ENCODE measurements at places on chromosomes 2 and 18.

GRCh38 chr2:2102866-2103653 is 228.0 kb downstream of the MYT1L start:
- DNase-seq = no peak

DNA sequence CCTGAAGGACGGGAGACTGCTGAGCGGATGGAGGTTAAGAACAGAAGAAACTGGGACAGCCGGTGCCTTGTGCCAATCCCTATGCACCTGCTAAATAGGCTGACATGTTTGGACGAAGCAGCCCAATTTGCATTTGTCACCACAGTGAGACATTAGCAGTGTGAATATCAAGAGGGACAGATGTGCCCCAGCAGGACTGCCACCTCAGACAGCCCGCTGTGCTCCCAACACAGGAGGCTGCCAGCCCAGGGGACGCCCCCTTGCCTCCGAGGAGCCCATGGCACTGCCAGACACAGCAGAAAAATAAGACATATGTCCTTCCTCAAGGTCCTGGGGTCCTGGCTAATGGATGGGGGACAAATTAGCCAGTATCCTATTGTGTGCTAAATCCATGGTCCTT is 306.7 kb upstream of the POU3F3 start:
- DNase-seq = no peak

- DNase-seq = no peak
These were observed 131.6 kb upstream of the IL1R2 start for GRCh38 chr2:101860157-101860556.

DNA sequence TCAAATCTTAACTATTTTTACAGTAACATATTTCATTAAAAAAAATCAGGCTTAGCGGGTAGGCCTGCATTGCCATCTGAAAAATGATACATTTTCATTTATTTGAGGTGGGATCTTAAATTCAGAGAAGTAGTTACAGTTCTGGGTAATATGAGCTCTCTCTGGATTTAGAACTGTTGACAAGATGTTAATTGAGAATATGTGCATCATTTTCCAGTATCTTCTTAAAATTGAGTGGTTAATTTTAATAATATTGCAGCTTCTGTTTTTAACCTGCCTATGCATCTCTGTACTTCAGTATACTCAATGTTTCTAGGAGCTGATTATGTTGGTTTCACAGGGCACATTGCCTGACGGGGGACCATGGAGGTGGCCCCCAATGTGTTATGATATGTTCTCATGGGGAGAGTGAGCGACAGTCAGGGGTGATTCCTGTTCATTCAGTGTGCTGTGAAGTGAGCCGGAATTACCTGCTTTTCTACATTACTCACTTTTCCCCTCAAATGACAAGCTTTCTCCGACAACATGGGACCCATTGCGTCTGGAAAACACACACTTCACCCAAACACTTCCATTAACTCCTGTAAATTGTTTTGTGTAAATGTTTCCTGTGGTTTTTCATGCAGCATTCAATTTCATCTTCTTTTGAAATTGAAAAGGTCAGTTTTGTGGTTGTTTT is 406.2 kb downstream of the MTX2 start:
- DNase-seq = no peak

GRCh38 chr2:101399021-101399799 is 11.9 kb upstream of the CREG2 start:
- no peak for DNase-seq

DNA sequence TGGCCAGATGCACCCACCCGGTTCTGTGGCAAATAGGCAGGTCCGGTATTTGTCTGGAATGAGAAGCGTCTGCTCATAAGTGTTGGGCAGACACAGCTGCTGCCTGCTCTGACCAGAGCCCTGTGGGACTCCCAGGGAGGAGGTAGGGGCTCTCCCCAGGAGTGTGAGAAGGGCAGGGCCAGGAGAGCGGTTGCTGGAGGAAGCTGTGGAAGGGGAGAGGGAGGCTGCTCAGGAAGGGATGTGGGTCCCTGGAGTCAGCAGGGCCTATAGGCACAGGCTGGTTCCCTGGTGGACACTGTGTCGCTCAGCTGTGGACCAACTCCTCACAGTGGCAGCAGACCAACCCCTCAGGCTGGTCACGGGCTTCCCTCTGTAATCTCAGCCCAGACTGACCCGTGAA is 109.2 kb downstream of the DYSF start:
- DNase-seq = no peak

DNA sequence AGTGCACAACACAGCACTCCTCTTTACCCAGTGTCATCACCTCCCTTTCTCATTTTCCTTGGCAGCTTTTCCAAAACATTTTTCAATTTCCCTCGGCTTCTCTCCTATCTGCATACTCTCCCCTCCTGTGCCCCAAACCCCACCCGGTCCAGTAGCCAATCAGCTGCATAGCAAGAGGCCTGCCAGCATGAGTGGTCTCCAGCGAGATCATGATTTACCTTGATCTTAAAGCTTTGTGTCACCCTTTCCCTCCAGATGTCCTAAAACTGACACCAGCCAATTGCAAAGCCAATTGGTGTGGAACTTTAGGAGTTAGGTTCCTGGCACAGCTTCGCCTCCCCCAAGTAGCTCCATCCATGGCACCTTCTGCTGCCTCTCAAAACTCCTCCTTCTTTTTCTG is 45.2 kb upstream of the SH3RF3 start:
- DNase-seq = no peak

All from fibroblast of skin of right quadriceps (primary cell).